ENCODE measurements at places on chromosomes 12 and 14.

DNA sequence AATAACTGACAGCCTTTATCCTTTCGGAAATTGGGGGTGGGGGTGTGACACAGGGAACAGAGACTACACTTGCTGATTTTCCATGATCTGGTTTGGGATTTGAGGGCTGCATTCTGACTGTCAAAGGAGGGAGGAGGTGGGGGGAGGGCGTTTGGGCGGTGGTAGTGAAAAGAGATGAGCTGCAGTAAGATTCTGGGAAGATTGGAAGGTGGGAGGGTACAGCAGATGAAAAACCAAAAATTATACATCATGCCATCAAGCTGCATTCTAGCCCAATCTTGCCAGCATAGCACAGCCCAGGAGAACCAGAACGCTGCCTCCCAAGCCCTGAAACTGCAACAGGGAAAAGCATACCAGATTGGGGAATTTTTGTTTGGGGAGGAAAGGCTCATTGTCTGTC lies 2.4 kb downstream of the RND1 start:
- no peak for DNase-seq

DNA sequence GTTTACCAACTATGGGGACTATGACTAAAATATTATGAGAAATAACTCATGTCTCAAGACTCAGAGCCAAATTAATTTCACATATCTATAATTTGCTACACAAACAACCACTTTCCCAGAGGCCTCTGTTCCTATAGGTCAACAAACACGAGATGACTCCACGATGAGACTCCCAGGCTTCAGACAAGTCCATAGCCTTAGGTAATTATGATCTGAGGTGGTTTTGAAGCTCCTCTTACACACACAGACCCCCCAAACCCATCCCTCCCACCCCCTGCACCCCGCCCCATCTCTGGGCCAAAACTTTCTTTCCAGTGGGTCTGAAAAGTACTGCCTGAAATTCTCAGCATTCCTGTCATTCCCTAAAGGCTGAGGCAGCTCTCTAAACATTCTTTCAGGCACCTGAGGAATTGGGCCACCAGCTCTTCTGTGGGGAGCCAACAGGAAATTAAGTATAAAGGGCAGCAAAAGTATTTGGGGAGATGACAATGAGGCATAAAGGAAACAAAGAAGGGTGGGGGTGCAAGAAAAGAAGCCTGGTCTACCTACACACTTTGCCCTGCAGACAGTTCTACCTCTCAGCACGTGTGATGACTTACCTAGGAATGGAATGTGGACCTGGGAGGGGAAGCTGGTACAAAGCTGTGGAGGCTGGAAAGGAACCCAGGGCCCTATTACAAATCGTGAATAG lies 143.6 kb downstream of the PAWR start:
- DNase-seq, result peak; percentile 95

- DNase-seq, result no peak
These were observed 158.2 kb upstream of the NTF3 start for GRCh38 chr12:5273709-5274108.

DNA sequence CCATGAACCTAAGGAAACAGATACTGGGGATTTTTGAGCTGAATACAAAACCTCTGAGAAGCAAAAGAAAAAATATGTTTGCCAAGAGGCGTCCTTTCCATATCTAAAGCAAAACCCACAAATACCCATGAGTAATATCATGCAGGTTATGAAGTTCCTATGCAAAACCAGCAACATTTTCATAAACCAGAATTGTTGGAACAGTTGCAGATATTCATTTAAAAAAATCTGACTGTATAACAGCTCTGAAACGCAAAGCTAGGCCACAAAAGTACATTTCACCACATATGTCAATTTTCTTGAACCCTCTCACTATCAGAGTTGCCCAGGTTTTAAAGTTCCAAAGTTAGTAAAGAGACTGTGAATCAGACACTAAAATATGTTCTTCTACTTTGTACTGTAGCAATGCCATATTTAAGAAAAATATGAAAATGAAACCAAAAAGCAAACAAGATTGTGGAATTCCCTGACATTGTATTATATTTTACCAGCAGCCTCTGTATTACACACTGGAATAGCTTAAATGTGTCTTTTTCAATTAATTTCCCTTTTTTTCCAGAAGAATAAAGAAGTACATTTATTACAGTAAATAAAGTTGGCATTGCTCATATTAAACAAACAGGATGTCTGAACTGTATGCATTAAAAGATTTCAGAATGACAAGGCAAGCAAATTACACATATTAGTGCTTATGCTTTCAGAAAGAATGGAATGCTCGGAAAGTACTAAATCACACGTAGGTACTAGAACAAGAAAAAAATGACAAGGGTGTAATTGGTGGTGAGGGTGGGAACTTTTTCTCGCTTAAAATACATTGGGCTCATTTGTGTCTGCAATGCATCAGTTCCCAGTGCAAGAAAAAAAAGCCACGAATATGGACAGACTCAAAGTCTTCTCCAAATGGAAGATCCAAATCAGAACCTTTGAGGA lies 33.6 kb upstream of the HIF1A start:
- peak; percentile 91 for DNase-seq

DNA sequence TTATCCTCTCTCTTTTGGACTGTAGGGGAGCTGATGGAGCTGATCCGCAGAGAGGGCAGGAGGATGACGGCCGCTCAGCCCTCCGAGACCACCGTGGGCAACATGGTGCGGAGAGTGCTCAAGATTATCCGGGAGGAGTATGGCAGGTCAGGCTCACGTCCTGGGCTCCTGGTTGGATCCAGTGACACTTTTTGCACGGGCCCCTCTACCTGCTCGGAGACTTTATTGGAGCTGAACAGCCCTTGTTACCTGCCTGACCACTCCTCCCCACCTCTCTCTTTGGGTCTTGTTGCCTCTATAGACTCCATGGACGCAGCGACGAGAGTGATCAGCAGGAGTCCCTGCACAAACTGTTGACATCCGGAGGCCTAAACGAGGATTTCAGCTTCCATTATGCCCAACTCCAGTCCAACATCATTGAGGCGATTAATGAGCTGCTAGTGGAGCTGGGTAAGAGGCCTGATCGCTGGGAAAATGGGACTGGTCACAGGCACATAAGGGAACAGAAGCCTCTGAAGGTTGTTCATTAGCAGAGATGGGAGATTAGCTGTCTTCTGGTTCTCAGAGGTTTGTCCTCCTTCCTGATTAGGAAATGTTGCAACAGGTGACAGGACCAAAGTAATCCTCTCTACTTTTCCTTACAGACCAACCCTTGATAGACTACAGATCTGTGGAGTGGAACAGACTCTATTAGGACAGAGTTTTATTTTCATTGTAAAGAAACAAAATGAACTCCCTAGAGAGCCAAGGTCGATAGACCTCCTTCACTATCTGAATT lies 718 bp downstream of the EIF2B2 start:
- DNase-seq, result no peak

GRCh38 chr12:75842090-75842489 lies 189.5 kb downstream of the PHLDA1 start:
- no peak for DNase-seq

DNA sequence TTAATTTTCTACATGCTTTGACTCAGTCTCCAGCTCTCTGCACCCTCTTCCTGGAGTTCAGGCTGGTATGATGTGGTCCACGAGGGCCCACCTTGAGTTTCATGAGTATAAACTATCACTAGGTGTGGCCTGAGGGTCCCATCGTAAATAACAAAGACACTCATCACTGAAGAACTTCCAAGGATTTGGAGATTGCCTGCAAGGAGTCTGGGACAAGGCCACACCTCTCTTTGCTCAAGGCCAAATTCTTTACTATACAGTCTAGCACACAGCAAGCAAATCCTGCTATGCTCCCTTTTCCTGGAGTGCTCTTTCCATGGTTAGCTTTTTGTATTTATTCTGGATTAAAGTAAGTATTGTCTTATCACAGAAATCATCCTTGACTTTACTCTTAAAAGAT lies 271.9 kb downstream of the SLC16A7 start:
- DNase-seq, result no peak

- peak; percentile 97 for DNase-seq
These were observed 281.2 kb downstream of the PAWR start for GRCh38 chr12:79409562-79409961.

DNA sequence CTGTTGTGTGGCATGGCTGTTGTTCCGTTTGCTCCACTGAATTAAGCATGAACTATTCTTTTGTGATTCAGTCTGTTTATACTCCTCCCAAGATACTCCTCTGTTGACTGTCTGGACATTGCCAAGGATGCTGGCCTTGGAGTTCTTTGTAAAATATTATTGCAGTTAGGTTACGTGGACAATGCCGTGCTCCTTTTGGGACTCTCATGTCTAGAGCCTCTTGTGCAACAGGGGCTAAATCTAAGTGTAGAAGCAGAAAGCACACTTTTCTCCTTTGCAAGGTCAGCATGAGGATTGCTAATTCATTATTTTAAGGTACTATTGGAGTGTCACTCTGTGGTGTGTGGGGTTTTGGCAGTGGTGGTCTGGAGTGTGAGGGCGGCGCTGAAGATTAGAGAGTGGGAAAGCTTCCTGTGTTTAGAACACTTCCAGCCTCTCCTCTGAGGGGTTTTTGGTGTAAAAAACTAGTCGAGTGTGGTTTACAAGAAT lies 125.4 kb downstream of the SAMD4A start:
- DNase-seq, result peak; percentile 40

- no peak for DNase-seq
These were observed 21.0 kb upstream of the ITPR2 start for GRCh38 chr12:26854031-26854390.

- DNase-seq, result no peak
These were observed 55.7 kb downstream of the ITPK1 start for GRCh38 chr14:93059917-93060545.

DNA sequence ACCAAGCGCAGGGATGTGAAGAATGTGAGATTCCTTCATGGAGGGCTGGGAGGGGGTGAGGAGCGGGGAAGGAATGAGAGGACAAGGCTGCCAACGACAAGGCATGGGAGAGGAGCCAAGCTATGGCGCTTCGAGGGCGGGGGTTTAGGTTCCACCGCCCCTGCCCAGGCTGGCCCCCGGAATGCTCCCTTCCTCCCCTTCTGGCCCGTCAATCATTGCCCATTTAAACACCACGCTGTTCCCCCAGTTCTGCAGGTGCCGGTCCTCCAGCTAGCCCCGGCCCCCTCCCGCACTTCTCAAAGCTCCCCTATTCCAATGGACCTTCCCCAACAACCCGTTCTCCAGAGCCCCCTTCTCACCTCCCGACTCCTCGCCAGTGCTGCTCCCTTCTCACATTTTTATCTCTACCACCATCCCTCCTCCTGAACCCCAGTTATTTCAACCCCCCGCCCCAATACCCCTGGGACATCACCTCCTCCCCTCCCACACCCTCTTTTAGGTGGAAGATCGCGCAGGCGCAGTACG lies 428 bp downstream of the RNF41 start:
- peak; percentile 88 for DNase-seq

DNA sequence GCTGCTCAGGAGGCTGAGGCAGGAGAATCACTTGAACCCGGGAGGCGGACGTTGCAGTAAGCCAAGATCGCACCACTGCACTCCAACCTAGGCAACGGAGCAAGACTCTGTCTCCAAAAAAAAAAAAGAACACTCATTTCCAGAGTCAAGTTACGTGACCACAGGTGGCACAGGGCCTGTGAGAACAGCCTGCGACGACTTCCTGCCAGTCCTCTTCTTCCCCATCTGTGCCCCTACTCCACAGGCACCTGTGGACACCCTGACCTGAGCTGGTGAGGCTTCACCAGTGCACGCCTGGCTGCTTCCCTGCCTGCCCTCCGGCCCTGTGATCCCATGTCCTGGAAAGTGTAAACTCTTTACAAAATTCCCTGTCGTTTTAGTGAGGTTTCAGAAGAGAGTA lies 77.7 kb downstream of the PPP2R5C start:
- no peak for DNase-seq

GRCh38 chr14:100904307-100905087 lies 975 bp upstream of the RTL1 start:
- DNase-seq, result no peak

DNA sequence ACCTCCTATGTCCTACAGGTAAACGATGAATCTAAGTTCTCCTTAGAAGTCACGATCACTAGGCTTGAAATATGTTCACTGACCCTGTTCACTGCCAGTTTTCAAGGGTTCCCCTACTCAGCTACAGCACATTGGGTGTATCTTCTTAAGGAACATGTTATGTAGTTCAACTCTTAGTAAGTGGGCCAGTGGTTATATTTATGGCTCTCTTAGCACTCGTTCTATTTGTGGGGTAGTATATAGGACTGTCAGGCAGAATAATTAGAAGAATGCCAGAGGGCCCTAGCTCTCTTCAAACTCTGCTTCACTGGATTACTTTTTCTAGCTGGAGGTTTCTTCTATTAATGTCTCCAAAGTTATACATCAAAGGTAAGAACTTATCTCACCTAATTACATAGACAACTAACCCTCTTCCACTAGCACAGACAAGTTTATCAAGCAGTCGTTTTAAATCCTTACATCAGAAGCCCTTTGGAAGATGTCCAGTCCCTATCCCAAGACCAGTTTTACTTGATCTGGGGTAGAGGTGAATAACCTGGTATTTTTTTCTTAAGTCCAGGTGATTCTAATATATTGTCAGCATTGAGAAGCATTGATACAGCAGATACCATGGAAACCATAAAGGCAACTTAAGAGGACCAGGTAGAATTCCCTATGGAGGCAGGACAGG lies 39.6 kb downstream of the ZFYVE26 start:
- no peak for DNase-seq

- DNase-seq, result no peak
These were observed 77.7 kb downstream of the DNAH10 start for GRCh38 chr12:123839826-123840225.

DNA sequence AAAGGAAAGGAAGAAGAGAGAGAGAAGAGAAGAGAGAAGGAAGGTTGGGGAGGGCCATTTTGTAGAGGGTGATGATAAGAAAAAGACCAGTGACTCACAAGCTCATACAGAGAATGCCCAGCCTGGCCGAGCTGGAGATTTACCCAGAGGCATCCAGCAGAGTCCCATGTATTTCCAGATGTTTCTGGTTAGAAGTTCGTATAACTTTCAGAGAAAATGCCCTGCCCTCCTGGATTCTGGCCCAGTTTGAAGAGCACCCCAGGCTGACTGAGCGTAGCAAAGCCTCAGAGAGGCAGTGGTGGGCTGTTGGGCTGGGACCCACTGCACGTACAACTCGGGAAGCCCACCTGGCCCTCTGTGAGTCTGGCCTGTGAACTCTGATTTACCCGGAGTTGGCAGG lies 221.8 kb downstream of the SLC41A2 start:
- peak; percentile 92 for DNase-seq

DNA sequence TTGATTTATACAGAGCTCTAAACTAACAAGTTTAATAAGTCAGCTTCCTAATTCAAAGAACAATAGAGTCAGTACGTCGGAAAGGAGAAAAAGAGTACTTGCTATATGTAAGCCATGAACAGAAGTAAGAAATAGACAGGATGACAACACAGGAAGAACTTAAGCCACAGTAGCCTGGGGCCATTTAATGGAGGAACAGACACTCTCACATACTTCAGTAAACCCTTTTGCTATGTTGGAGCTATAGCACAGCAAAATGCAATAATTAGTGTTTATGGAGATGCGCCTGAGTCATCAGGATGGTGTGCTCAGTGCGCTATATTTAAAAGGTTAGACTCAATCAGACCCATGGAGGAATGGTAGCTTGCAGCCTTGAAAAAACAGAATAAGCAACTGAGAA lies 61.0 kb downstream of the SRGAP1 start:
- no peak for DNase-seq

GRCh38 chr12:125902991-125903390 lies 837.8 kb downstream of the AACS start:
- no peak for DNase-seq

GRCh38 chr12:124940393-124941169 lies 26.1 kb upstream of the UBC start:
- DNase-seq, result peak; percentile 90

Measured in fibroblast of upper back skin (primary cell).